ENCODE measurements at places on chromosomes 6 and 20.

DNA sequence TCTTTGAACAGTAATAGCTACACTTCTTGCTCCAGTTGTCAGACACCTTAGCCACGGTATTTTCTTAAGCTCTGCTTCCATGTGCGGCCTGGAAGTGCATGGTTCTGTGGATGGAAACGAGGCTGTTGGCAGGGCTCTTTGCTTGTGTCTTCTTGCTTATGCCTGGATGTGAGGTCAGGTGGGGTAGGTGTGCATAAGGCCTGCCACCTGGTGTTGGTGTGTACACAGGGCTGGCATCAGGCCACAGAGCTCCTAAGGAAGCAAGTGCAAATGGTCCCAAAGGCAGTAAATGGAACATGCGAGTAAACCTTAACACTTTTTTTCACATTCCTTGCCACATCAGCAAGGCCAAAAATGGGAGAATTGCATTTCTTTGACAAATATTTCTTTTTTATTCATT is 158.1 kb upstream of the GMDS start:
- no peak for DNase-seq

DNA sequence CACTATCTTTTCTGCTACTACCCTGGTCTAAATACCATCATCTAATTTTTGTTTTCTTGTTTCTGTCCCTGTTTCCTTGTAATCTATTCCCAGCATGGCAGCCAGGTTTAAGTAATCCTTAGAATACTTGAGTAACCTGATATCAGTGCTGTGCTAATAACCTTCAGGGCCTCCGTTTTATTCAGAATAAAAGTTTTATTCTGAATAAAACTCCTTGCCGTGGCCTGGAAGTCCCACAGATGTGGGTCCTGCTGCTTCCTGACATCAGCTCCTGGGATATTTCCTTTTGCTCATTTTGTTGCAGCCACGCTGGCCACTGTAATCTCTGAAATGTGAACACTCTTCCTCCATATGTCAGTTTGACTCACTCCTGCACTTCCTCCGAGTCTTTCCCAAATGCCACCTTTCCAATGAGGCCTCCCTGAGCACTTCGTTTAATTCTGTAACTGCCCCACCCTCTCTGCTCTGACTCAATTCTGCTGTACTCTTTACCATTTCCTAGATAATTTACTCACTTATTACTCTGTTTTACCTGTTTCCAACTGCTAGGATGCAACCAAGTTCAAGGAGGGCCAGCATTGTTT is 114.0 kb upstream of the FOXA2 start:
- DNase-seq, result no peak

DNA sequence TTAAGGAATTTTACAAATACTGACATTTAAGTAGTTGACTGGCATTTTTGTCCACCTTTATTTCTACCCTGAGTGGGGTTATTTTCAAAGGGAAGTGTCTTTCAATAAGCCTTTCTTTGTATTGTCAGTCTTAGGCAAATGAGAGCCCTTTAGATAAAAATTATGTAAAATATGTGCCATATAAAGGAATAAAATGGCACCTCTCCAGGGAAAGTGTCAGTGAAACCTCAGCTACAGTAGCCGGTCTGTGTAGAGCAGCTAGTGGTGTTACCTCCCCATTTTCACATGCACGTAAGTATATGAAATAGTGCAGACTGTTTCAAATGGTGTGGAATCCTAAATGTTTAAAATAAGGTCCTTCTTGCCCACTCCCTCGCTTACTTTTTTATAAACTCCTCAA is 5.0 kb downstream of the FAM217B start:
- DNase-seq, result no peak

- DNase-seq, result no peak
Measured at GRCh38 chr6:166556336-166556735, 30.1 kb downstream of the RAMACL start.

DNA sequence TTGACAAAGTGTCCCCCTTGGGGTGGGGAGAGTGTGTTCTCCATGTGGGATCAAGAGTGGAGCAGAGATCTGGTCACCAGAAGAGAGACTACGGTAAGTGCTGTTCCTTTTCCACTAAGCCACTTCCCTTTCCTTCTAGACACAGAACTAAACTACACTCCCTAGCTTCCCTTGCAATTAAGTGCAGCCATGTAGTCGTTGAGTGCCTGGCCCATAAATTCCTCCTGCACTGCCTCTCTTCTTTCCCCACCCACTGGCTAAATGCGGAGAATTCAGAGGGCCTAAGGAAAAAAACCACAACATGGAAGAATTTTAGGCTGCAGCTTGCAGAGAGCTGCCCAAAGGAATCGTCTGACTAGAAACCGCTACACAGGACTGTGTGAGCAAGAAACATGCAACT is 1.5 kb downstream of the WDR27 start:
- no peak for DNase-seq

DNA sequence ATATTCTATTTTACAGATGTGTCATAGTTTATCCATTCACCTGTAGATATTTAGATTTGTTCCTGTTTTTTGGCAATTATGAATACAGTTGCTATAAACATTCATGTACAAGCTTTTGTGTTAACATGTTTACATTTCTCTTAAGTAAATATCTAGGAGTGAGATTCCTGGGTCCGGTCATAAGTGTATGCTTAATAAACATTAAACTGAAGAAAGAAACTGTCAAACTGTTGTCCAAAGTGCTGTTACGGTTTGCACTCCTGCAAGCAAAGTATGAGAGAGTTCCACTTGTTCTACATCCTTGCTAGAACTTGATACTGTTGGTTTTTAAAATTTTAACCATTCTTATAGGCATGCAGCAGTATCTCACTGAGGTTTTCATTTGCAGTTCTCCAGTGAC is 138.6 kb downstream of the RALGAPA2 start:
- no peak for DNase-seq

DNA sequence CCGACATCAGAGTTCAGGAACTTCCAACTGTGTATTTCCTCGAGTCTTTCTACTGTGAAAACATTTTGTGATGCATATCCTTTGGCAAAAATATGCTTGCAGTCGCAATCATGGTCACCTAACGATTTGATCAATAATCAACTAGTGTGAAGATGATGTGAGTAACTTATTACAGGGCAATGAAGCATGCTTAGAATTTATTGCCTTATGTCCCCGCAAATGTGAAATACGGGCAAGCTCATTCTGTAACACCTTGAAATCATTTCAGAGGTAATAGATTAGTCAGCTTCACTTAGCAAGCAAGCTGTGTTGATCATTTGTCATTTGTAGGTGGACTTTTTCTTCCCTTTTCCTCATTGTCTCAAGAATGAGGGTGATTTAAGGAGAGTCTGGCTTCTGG is 67.9 kb upstream of the DOK5 start:
- no peak for DNase-seq

- DNase-seq, result no peak
Measured at GRCh38 chr6:75290136-75290945, 5.7 kb upstream of the TMEM30A start.

DNA sequence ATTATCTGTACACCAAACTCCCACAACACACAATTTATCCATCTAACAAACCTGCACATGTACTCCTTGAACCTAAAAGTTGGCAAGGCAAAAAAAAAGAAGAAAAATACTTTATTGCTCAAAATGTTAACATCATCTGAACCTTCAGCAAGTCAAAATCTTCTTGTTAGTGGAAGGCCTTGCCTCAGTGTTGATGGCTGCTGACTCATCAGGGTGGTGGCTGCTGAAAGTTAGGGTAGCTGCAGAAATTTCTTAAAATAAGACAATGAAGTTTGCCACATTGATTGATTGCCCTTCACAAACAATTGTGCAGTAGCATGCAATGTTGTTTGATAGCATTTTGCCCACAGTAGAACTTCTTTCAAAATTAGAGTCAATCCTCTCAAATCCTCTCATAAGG is 2.7 kb upstream of the WFDC11 start:
- no peak for DNase-seq

DNA sequence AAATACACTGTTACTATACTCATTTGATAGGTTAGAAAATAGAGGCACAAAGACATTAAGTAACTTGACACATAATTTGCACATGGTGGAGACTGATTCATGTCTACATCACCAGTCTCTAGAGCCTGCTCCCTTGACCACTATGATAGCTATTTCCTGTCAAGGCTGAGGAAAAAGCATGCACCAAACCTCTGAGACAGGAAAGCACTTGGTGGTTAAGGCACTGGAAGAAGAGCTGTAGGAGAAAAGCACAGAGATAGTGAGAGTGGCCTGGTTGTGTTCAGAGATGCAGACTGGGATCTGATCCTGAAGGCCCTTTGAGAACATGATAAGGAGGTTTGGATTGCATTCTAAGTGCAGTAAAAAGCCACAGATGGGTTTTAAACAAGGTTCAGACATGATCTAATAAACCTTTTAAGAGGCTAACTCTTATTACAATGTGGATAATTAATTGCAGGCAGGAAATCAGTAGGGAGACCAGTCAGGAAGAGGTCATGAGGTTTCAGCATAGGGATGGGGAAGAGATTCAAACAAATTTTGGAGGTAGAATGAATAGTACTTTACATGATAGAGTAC is 168.9 kb downstream of the PHF3 start:
- DNase-seq, result no peak

DNA sequence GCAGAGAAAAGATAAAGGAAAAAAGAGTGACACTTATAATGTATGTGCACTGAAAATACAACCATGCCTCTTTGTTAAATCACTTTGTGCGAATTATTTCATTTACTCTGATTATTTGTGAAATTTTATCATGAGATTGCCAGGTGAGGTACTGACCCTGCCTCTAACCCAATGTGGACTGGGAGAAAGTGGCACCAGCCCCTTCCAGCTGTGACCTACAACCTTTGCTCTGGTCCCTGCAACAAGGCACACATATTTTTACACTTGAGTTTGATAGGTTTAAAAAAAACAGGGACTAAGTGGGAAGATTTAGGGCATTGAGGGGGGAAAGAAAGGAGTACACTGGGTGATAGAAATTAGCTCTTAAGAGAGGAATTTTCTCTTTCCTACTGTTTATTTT is 80.3 kb upstream of the ISM1 start:
- no peak for DNase-seq

DNA sequence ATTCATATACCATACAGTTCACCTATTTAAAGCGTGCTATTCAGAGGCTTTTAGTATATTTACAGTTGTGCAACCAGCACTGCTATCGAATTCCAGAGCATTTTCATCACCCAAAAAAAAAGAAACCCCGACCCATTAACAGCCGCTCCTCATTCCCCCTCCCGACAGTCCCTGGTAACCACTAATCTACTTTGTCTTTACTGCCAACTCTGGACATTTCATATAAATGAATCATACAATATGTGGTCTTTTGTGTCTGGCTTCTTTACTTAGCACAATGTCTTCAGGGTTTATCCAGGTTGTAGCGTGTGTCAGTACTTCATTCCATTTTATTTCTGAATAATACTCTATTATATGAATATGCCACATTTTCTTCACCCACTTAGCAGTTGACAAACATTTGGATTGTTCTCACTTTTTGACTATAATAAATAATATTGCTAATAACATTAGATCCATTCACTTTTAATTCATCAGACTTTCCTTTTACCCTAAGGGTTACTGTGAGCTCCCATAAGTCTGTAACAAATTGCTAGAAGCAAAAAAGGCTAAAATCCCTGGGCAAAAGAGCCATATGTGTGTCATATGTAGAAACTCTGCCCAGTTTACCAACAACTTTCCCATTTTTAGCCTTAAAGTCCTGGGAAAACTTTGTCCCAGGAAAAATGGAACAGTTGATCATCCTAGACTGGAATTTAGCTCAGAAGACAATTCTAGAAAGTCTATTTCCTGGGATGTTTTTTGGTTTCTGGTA is 23.2 kb upstream of the ROS1 start:
- DNase-seq, result no peak

DNA sequence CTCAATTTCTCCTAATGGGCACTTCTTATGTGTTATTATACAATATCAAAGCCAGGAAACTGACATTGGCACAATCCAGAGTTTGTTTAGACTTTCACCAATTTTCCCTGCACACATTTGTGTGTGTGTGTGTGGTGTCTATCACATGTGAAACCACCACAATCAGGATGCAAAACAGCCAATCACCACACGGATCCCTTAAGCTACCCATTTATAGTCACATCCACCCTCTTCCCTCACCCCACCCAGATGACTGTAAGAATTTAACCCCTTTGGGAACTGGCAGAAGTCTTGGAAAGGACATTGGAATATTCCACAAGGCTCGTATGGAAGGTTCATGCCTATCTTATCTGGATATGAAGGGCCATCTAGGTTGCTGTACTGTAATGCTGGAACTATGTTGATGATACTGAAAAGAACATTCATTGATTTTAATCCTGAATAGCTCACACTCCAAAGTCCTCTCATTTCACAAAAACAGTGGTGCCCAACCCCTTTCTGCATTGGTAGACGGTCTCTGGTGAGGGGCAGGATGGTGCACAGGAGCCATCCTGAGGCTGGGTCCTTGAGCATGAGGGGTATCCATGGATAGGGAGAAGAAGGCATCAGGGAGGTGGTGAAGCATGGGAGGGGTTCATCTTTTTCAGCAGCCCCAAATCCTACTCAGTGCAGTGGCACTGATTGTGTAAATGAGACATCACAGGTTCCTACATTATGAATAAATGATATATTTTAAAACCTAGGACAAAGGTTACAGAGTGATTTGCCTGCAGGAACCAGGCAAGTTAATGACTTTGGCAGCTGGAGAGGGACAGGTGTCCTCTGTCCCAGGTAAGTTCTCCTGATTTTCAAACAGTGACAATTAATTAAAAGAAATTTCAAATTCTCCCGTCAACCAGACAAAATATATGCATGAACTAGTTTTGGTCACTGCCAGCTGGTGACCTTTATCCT is 12.1 kb upstream of the CTCFL start:
- DNase-seq, result no peak

- DNase-seq, result no peak
Measured at GRCh38 chr6:158803733-158804143, 15.4 kb downstream of the EZR start.

DNA sequence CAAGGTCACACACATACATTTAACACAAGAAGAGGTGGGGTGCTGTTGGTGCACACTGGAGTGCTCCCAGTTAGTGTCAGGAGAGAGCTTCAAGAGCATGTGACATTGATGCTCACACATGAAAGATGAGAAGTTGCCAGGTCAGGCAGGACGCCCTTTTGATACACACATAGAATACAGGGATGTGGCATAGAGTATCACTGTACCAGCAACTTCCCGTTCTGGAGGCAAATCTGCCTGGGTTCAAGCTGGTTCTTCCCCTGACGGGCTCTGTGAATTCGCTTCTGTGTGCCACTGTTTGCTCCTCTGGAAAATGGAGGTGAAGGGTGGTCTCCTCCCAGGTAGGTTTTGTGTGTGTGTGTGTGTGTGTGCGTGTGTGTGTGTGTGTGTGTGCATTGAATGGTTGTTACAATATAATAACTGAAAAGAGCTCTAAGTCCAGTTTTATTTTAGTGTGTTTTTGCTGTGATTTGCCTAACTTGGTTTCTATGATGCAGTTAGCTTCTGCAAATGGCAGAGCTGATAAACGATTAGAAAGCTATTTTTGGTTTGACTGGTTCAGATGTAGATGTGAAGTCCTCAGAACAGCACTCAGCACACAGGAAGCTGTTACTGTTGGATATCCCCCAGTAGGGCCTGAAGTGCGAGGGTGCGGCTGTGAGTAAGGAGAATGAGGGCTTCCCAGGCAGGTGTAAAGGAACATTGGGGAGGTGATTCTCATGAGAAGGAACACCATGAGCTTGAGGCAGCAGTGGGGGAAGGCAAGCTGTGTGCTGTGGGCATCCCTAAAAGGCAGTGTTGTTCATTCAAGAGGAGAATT is 53.4 kb downstream of the HIVEP1 start:
- DNase-seq, result no peak

- no peak for DNase-seq
Measured at GRCh38 chr6:53029761-53030160, 34.7 kb upstream of the GSTA4 start.

Measured in stimulated activated CD4-positive, alpha-beta T cell treated with anti-CD3 and anti-CD28 coated beads, Interleukin-15, amount 100 ng/mL, for 24 hours (primary cell).